ENCODE measurements at places on chromosomes 5 and 9. TPM values are rescaled to one million over a fixed set of nuclear protein-coding genes. Genes with fewer than 3 reads are reported as not detected.

The SPINK13 gene
- 2.8 TPM for total RNA-seq

The GAPT gene
- total RNA-seq: not detected

The ST8SIA4 gene
- 7.0 TPM for total RNA-seq

The TBC1D13 gene
- total RNA-seq: 12.9 TPM

The MLLT3 gene
- total RNA-seq: 15.4 TPM

The AHRR gene
- 3.7 TPM for total RNA-seq

- no peak for DNase-seq
Measured at GRCh38 chr9:126327006-126327713, 531 bp downstream of the MVB12B start.

GRCh38 chr9:125972012-125972729, 225.0 kb downstream of the PBX3 start:
- no peak for DNase-seq

DNA sequence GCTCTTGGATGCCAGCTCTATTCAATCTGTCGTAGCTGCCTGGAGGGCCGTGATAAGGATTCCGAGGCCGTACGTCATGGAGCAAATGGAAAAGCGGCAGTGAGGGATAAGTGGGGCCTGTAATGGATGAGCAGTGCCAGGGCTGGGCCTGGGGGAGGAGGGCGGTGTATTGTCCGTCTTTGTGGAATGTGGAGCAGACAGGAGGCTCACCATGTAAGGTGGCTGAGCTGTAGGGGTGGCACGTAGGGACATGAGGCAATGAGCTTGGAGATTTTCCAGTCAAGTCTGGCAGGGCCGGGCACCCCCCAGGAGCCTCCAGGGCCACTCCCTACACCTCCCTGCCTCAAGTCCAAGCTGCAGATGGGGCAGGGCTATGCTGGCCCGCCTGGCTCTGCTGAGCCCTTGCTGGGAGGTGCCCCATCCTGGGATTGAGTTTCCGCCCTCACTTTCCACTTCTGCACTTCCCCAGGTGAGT, 29.2 kb downstream of the NCS1 start:
- DNase-seq: no peak

GRCh38 chr5:51632793-51633192, 249.5 kb downstream of the ISL1 start:
- DNase-seq: no peak

DNA sequence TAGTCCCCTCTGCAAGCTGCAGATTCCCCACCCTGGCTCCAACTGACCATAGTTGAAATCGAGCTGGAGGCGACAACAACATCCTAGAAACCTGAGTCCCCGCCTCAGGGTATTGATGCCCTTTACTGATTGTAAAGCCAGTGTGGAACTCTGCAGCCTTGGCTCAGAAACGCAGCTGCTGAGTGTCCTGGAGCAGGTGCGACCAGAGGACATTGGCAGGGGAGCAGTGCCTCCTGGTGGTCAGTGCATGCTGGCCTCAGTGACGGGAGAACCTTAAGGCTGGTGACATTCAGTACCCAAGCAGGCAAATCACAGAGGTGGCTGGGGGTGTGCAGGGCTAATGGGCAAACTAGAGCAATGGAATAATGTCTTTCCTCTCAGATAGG, 20.4 kb upstream of the ZNF354B start:
- DNase-seq: no peak

- no peak for DNase-seq
Measured at GRCh38 chr5:174531782-174532191, 192.6 kb upstream of the MSX2 start.

DNA sequence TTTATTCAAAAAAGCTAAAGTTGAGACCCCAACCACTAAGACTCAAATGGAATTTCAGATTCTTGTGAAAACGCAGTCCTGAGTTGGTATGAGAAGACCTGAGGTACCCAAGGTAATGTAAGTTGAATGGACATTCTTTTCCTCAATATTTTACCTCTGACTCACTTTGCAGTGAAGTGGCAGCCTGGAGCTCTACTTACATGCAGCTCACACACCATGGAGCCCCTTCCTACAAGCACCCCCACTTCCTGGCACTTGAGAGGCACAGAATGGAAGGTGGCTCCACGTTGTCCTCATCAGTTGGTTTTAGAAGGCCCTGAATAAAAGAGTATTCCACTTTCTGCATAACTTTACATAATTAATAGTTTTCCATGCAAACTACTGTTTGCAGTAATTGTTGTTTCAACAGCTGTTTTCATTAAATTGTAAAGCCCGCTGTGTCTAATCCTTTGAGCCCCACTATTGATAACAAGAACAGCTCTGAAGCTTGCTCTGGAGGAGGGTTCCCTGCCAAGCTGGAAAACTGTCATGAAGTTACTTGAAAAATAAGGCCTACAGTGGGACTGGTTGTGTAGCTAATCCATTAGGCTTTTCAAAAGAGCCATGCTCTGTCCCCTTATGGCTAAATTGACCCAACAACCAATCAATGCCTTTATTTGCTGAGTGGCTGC, 102.2 kb upstream of the SPATA31D4 start:
- no peak for DNase-seq

GRCh38 chr9:89364666-89365531, 46.6 kb downstream of the SECISBP2 start:
- DNase-seq: no peak

GRCh38 chr5:62296998-62297397, 9.0 kb upstream of the KIF2A start:
- DNase-seq: no peak

DNA sequence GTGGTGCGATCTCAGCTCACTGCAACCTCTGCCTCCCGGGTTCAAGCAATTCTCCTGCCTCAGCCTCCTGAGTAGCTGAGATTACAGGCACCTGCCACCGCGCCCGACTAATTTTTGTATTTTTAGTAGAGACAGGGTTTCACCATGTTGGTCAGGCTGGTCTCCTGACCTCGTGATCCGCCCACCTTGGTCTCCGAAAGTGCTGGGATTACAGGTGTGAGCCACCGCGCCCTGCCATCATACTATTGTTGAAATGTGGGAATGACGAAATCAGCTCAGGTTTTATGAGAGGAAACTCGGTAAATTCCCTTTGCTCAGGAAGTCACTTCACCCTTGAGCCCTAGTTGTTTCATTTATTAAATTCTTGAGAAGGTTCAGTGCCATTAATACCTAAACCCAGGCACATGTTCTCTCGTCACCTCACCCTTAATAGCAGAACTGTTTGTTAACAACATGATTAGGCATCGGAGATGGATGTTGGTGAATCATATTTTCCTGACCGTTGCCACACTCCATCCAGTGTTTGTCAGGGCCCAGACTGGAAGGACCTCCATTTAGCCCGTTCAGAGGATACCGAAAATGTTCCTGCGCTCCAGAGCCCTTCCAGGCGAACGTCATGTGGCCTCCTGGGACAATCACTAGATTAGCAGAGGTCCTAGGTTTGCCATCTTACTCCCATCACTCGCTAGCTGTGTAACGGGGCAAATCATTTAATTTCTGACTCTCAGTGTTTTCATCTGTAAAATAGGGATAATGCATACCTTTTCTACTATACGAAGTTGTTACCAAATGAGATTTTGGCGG, 20.0 kb upstream of the CREBRF start:
- no peak for DNase-seq

GRCh38 chr5:170361116-170361515, 28.1 kb downstream of the KCNMB1 start:
- no peak for DNase-seq

DNA sequence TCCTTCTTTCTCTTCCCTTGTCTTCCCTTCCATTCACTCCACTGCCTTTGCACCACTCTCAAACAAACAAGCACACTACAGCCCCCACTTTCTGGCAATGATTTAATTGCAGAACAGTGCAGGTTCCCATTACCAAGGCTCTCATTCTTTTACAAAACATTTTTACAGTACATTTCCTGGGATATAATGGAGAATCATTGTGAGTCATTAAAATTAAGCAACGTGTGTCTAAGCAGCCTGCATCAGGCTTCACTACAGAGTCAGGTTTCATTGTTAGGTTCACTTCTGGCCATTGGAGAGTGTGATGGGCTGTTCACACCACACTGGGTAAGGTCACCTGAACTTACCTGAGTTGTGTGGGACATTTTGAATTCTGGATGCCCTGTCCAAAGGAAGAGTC, 303.5 kb downstream of the TRIM32 start:
- DNase-seq: no peak

GRCh38 chr5:171308453-171309275, at the start of gene TLX3:
TSS of gene TLX3 (plus strand) at chr5:171309248. CDS start at chr5:171309366, 118 bp downstream.
- no peak for DNase-seq

- no peak for DNase-seq
Measured at GRCh38 chr9:89408628-89409101, 89.2 kb downstream of the SEMA4D start.

DNA sequence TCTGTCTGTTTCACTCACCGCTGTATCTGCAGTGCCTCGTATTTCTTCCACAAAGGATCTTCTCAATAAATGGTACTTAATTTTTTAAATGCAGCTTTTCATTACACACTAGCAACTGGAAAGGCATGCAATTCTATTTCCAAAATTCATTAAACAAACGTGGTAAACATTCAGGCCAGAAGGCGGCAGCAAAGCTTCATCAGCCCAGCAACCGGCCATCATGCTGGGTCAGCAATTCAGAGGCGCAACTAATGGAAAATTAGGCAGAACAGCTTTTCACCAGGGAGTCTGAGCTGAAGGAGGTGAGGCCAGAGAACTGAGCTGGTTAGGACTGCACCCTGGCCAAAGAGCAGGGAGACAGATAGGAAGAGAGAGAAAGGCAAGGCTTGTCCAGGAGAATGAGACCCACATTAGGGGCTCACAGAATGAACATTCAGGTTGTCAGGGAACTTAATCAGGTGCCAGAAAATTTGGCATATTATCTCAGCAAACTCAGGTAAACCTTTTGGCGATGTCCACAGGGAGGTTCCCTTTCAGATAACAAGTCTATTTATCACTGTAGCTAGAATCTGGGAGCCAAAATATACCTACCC, 17.7 kb upstream of the RNF180 start:
- peak; percentile 46 for DNase-seq

DNA sequence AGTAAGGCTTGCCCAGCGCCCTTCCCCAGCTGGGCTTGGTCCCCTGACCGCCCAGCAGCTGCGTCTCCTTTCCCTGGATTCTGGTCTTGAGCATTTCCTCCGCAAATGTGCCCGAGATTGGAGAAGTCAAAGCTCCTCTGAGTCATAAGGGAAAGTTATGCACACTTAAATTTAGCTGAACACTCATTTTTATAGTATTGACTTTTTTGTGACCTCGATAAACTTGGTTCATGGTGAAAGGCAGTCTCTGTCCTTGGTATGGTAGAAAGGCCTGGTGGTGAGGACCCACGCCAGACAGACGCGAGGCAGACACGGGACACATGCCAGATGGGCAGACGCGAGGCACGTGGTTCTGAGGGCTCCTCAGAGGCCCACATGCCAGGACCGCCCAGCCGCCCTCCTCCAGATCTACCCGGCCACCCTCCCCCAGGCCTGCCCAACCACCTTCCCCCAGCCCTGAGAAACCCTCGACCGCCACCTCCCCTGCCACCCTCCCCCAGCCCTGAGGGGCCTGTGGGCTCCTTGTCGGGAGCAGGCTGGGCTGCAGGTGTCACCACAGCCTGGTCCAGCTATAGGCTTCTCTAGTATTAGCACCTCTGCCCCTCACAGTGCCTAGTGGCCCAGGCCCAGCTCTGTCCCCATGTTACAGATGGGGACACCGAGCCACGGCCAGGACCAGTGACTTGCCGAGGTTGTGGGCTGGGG, 60.9 kb upstream of the CACNA1B start:
- DNase-seq: no peak

DNA sequence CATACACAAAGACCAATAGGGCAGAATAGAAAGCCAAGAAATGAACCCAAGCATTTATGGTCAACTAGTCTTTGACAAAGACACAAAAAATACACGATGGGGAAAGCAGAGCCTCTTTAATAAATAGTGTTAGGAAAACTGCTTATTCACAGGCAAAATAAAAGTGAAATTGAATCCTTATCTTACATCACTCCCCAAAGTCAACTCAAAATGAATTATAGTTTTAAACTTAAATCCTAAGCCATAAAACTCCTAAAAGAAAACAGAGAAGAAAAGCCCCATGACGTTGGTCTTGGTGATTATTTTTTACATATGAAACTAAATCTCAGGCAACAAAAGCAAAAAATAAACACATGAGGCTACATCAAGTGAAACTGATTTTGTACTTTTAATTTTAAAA, 46.8 kb downstream of the CHSY3 start:
- DNase-seq: no peak

DNA sequence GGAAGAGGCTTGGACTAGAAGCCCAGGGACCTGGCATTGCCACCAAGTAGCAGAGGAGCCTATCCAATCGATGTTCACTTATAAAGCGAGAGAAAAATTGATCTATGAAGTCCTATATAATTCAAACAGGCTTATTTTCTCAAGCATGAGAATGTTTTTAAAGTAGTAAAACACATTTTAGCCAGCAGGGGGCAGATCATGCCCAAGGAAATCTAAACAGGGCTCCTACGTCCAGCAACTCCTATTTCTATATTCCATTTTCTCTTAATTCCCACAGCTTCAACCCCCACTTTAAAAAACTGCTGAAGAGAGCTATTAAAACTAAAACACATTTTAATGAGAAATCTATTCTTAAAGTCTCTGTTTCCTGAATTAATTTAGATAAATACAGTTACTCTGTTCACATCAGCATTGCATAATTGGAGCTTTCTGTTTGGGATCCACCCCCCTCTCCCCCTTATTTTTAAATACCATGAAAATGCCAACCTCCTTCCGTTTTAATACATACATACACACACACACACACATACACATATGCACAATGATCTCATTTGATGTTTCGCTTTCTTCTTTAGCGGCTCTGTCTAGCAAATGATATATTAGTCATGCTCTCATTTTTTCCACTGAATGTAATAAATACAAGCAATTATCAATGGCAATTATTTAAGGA, 144.9 kb downstream of the MYO10 start:
- peak; percentile 52 for DNase-seq

- DNase-seq: no peak
Measured at GRCh38 chr9:127974001-127974768, 6.6 kb downstream of the EEIG1 start.

DNA sequence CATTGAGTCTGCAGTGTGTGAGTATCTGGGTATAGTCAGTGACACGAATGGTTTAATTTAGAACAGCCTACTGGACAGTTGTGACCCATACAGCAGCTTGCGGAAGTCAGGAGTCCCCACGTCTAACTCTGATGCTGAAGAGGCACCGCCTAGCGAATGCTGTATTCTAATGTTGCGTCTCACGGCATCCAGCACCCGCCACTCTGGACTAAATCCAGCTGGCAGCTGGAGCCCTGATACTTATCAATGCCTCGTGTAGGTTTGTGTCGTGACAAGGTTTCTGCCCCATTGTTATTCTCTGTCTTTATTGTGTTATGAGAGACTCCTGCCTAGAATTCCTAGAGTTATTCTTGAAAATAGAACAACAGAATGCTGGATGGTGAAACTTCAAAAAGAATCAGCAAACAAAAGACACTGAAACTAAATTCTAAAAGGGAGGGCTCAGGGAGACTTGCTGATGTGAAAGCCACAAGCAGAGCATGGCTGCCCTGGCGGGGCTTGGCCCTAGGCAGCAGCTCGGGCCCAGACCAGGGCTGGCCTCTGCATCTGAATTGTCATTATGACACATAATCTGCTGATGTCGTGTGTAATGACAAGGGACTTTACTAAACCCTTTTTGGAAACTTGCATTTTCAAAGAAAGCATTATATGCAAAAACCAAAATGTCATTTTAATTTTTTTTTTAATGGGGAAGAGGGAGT, 123.5 kb upstream of the ICE1 start:
- DNase-seq: no peak
